Chondrocyte (in vitro differentiated cells): ENCODE measurements at places on chromosomes 7 and 10.

GRCh38 chr7:99125505-99125865, 18.4 kb downstream of the SMURF1 start:
- no peak for DNase-seq

GRCh38 chr10:95391581-95392216, 100.9 kb upstream of the PDLIM1 start:
- no peak for DNase-seq

DNA sequence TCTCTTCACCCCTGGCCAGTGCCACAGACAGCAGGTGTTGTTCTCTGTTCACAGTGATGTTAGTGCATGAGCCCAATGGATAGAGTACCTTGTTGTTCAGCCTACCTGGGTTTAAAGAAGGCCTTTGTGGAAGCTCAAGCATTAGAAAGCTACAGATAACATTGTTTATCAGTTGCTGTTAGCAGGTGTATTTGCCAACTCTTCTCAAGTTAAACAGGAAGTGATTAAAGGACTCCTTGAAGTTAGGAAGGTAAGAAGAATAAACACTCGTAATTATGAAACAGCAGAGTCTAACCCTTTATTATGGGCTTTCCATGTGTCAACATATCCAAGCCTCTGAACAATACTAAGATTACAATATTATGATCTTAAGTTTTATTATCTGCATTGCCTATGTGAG, 25.9 kb downstream of the RGR start:
- no peak for DNase-seq

DNA sequence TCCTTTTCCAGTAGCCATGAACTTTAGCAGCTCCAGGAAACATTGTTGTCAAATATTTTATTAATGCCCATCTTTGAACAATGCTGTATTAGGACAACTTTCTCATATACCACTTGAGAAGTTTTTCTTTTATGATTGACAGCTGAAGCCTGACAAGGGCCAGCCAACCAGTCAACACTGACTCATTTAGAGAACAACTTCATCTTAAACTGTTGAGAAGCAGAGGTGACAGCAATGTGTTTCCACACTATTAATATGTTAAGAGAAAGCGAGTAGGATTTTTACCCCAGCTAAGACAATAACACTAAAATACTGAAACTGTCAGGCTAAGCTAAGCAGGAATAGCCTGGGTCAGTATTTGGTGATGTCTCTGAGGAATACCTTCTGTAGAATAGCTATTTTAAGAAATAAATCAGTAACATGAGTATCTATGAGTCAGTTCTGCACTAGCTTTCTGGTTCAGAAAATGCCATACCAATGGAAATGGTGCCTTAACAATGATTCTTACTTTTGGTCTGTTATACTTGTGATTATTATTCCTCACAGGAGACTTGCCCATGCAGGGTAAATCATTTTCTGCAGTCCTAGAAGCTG, 168.8 kb upstream of the POT1 start:
- DNase-seq: no peak

DNA sequence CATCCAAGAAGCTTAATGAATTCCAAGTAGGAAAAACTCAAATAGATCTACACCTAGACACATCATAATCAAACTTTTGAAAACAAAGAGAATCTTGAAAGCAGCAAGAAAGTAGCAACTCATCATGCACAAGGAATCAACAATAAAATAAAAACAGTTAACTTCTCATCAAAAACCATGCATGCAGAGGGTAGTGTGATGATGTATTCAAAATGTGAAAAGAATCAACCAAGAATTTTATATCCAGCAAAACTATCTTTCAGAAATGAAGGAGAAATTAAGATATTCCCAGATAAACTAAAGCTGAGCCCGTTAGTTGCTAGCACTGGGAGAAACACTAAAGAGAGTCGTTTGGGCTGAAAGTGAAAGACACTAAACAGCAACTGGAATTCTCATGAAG, 4.3 kb upstream of the PARP12 start:
- DNase-seq: no peak

GRCh38 chr10:131683281-131683861, 217.4 kb upstream of the PPP2R2D start:
- DNase-seq: peak; percentile 72

GRCh38 chr10:124646483-124647352, 97.5 kb downstream of the FAM53B start:
- no peak for DNase-seq

DNA sequence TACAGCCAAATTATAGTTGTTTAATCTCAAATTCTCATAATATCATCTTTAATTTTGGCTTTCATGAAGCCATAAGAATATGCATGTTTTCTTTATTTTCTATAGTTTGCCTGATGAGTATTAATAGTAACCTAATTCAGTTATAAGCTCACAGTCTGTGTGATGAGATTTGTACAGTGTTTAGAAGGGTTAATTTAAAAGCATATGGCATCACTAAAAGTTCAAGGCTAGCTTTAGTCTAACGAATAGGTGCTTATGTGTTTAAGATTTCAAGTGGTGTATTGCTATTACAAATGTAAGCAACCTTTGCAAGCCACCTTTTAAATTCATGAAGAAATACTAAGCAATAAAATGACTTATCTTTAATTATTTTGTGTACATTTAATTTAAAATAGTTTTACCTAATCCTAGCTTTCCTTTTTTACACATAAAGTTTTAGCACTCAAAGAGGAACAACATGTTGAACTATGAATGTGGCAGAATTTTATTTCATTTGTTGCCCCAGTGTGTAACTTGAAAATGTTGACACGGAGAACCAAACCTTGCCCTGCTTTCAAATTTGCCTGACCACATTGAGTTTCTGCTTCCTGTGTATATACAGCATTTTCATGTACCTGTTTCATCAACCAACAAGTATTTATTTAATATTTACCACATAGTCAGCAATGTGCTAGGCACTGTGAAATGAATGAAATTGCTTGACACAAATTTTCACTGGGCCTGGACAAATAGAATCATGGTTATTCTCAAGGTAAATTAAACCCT, 41.5 kb downstream of the TET1 start:
- DNase-seq: no peak

GRCh38 chr10:34001087-34001580, 666.7 kb upstream of the NRP1 start:
- DNase-seq: no peak

DNA sequence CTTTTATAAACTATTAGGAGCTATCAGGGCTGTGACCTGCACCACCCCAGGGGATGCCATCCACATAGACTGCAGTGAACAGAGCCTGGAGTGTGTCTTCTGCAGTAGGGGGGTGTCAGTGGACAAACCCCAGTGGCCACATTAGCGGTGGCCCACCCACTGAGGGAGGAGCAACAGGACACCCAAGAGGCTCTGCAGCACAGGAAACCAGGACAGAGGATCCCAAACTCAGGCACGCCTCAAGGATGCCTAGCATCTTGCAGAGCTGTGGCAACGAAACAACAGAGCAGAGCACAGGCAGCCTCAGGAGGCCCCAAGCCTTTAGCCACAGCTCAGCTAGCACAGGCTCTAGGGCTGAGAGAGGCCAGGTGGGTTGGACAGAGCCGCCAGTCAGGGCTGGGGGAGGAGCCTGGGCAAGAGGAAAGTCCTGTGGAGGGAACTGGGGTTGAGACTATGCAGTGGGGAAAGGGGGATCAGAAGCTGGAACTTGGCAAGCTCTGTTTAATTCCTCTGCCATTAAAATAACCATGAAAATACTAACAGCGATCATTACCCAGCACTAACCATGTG, 53.8 kb downstream of the GRID1 start:
- DNase-seq: peak; percentile 43

DNA sequence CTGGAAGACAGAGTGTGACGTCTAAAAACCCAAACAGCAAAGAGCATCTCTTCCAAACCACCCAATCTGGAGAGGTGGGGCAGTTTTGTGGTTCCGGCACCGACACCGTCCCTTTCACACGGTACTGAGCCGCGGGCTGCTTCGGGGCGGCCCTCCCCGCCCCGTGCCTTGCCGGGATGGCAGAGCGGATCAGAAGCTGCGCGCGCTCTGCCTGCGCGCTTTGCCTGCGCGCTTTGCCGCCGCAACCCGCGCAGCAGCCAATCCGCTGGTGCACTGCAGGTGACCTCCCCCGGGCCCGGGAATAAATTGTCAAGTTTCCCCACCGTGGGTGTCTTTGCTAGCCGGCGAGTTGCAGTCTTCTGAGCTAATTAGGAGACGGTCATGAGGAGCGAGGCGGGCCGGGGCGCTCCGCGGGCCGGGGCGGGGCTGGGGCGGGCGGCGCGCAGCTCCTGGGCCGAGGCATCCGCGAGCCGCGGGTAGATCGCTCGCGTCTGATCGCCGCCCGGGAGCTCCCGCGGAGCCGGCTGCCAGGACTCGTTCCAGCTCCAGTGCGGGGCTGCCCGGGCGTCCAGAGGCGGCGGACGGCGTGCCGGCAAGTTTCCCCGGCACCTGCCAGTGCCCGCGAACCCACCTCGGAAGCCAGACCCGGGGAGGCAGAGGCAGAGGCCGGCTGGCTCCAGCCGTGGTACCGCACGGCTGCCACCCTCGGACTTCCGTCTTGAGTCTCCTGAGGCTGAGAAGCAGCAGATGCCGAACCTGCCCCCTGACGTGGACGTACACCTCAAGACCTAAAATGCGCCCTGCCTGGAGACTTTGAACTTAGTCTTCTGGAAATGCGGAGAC, 536.0 kb upstream of the GALNT17 start:
- no peak for DNase-seq

DNA sequence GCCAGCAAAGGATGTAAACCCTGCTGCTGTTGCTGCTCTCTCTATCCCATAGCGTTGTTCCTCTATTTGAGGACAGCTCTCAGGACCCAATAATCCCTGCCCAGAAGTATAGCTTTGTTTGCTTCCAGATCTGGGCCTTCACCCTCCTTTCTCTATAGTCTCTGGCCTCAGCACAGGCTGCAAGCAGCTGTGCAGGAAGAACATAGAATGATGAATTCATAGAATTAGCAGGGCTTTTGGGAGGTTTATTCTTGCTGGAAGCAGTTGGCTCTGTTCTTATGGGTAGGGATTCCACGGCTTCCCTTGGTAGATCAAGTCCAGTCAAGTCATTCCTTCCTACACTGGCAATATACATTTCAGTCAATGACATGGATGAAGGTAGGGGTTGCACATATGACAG, 354.7 kb downstream of the HPSE2 start:
- DNase-seq: no peak

DNA sequence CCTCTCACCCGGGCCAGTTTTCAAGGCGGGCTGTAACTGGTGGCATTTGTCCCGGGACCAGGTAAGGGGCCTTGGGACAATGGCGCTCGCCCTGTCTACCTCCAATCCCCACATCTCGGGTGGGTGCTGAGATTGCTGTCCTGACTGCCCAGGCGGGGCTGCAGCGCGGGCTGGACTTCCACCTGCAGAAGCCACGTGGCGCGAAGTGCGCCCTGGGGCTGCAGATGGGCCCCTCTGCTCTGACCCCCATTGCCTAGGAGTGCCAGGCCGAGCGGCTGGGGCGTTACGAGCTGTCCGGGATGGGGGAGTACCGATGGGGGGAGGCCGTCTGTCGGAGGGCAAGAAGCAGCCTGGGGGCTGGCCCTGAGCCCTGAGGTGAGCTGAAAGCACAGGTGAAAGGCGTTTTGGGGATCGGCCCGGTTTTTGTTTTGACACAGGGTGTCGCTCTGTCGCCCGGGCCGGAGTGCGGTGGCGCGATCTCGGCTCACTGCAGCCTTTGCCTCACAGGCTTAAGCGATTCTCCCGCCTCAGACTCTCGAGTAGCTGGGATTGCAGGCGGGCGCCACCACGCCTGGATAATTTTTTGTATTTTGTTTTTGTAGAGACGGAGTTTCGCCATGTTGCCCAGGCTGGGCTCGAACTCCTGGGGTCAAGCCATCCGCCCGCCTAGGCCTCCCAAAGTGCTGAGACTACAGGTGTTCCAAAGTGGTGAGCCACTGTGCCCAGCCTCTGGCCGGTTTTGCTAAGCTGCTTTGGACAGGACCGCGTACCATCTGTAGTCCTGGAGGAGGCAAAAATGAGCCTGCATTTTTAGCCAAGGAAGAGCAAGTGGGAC, at the start of gene SFXN2:
SFXN2 (plus strand) TSS at position 16 of the 835 bp plus-strand sequence. CDS start 12,001 bp downstream, outside the sequence.
- DNase-seq: no peak

DNA sequence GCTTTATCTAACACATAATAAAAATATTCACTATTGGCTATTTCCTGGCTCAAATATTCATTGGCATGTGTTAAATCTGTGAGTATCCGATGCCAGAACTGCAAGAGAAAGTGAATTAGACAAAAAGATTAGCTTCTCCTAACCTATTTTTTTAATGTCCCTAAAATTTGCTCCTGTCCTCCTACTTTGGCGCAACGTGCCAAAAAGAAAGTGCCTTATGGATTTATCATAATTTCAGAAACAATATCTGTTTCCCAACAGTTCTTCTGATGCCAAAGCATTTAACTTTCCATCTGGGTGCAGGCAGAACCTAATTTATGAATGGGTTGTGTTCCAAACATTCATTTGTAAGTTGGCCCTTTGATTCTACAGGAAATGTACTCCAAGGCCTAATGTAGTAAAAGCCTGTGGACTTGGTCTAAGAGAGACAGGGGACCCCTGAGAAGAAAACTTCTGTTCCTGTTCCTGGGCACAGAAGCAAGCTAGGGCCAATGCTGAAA, 15.4 kb downstream of the PIP4K2A start:
- no peak for DNase-seq

- no peak for DNase-seq
Measured at GRCh38 chr7:145986248-145986874, 130.2 kb upstream of the CNTNAP2 start.

GRCh38 chr7:66668677-66669076, 40.0 kb downstream of the KCTD7 start:
- no peak for DNase-seq

- no peak for DNase-seq
Measured at GRCh38 chr10:49766484-49766883, 4.4 kb upstream of the OGDHL start.
